ENCODE measurements at places on chromosomes 11 and 22. TPM values are rescaled to one million over a fixed set of nuclear protein-coding genes. Genes with fewer than 3 reads are reported as not detected.

GRCh38 chr11:127601578-127601977 is 601.0 kb upstream of the KIRREL3 start:
- DNase-seq: no peak

MCAM gene
- total RNA-seq: 66.7 TPM

GRCh38 chr11:33703234-33703633 is 2.6 kb upstream of the C11orf91 start:
- DNase-seq: no peak

DNA sequence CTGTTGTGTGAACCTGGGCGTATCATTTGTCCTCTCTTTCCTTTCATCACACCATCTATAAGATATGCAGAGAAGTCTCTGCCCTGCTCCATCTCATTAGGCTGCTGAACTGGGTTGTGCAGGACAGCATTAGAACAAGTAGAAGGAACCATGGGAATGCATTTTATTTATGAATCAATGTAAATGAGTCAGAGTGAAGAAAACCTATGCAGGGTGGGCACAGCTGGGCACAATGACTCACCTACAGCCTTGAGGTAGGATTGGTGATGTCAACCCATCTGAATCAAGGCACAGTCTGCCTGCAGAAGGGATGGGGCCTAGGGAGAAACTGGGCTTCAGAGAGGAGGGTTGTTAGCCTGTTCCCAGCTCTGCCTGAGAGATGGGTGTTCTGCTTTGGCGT is 123.4 kb downstream of the CSNK2A3 start:
- DNase-seq: no peak

- DNase-seq: no peak
Measured at GRCh38 chr22:37970864-37971263, 13.5 kb downstream of the SOX10 start.

Measured in neural crest cell (in vitro differentiated cells).